ENCODE measurements at places on chromosomes 3 and 15. TPM values are rescaled to one million over a fixed set of nuclear protein-coding genes. Genes with fewer than 3 reads are reported as not detected.

- DNase-seq: no peak
Observed at GRCh38 chr3:122351612-122352011, 26.6 kb downstream of the CSTA start.

The GPR149 gene
- polyA plus RNA-seq: not detected

The SYNPR gene
- 0.87 TPM for polyA plus RNA-seq

The CCNB2 gene
- 20.7 TPM for polyA plus RNA-seq

The FAM107A gene
- polyA plus RNA-seq: 1.3 TPM

DNA sequence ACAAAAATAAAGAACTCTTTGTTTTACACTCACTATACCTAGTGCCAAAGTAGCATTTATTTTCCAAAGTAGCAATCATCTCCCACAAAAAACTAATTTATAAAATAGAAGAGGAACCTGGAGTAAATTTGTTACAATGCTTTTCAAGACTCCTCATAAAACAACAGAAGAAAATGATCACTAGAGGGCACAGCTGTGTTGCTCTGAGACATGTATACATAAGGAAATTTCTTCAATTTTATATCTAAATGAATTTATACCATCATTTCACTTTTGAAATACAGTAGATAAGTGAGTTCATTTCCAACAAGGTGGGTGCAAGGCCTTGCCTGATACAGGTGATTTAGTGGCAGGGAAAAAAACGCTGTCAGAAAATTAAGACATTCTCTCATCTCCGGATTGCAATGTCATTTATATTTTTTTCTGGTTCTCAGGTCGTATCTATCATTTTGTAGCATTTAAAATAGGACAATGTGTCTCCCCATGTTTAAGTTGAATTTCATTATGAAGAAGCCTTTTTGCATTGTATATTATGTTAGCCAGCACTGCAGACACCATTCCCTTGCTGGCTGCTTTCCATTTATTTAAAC lies 25.3 kb upstream of the ARHGEF26 start:
- no peak for DNase-seq

DNA sequence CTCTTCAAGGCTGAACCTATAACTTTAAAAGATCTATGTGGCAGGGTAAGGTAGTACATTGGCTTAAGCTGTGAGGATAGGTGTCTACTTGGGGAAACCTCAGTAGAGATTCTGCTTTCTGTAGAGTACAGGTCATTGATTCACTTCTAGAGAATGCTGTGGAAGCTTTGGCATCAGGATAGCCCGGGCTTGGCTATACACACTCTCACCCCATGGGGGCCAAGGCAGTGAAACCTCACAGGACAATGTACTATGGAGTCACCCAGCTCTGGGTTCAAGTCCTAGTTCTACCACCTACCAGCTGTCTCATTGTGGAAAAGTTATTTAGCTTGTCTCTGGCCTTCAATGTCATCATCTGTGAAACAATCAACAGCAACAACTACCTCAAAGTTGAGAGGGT lies 9.0 kb downstream of the MTFMT start:
- DNase-seq: no peak

GRCh38 chr3:83946049-83946448 lies 1012.7 kb upstream of the CADM2 start:
- DNase-seq: no peak

The POTEB gene
- not detected for polyA plus RNA-seq

DNA sequence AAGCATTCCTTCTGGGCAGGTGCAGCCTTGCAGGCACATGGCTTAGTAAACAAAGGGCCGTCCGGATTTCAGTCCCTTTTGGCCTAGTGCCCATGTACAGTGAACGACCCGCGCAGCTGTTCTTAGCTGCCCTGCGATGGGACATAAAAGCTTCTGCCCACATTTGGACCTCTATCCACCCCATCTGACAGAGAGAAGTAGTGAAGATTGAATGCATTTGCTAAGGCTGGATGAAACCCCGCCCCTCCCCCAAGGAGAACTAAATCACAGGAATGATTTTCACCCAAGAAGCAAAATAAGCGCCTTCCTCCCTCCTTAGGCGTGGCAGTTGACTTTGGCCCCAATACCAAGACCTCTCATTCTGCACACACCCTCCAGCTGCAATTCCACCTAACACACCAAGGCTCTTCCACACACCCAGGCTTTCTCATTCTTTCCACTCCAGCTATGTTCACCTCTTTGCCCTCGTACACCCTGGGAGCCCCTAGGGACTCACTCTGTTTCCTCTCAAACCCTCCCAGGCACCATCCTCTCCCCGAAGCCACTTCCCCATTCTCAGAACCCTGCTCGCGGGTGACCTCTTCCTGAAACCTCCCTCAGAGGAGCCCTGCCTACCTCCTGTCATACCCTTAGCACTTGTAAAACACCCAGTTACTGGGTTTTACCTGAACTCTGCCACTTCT lies 14.1 kb upstream of the HRH1 start:
- peak; percentile 68 for DNase-seq

The GATA2 gene
- polyA plus RNA-seq: 1.9 TPM

DNA sequence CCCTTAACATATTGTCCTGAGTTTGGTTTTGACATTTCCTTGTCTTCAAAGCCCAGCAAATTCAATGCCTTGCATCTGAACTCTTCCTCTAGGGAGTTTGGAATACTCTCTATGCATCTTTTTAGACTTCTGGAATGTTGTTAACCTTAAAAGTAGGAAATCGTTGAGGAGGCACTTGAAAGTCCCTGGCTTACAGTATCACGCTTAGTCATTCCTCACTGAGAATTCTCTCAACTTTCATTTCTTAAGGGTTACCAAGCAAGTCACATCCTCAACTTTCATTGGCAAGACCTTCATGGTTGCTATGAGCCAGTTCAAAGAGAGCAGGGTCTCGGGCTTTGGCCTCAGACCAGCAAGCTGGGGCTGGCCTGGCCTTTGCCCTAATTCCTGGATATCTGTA lies 89.9 kb downstream of the ASB7 start:
- no peak for DNase-seq

The IQCF5 gene
- polyA plus RNA-seq: not detected

The CLRN1 gene
- 8.7 TPM for polyA plus RNA-seq

DNA sequence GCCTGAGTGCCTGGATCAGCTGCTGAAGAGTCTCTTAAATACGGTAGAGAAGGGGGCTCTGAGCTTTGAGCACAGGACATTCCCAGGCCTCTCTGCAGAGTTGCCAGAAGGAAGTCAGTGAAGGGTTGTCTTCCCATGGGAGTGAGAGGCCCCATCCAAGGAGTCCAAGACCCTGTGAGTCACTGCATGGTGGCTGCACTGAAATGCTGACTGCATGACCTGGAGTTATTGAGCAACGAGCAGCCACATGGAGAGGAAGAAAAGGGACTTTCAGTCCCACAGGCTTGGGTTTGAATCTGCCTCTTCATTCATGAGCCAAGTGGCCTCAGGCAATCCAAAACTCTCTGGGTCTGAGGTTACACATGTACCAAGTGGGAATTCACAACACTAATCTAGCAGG lies 69.6 kb upstream of the RASGRF1 start:
- no peak for DNase-seq

- no peak for DNase-seq
Observed at GRCh38 chr3:146227486-146227885, 23.4 kb downstream of the PLSCR4 start.

- no peak for DNase-seq
Observed at GRCh38 chr3:144670571-144670970, 698.9 kb downstream of the DIPK2A start.

GRCh38 chr3:192940129-192940528 lies 22.5 kb upstream of the MB21D2 start:
- no peak for DNase-seq

GRCh38 chr3:45691842-45692241 lies 2.6 kb downstream of the SACM1L start:
- no peak for DNase-seq

- peak; percentile 83 for DNase-seq
Observed at GRCh38 chr3:9902372-9903237, at the start of gene IL17RE. IL17RE (plus strand) TSS chr3:9902848; CDS start chr3:9902933, 85 bp downstream.

The EXD1 gene
- 0.01 TPM for polyA plus RNA-seq

The OR5H1 gene
- not detected for polyA plus RNA-seq
